ENCODE measurements at places on chromosomes 4 and X. TPM values are rescaled to one million over a fixed set of nuclear protein-coding genes. Genes with fewer than 3 reads are reported as not detected.

The ERAS gene
- total RNA-seq: not detected

GRCh38 chrX:49269767-49270248, at the start of gene PPP1R3F:
Gene PPP1R3F, plus strand, starts transcription at chrX:49269793. Its CDS starts 77 bp downstream, at chrX:49269870.
- DNase-seq: no peak

DNA sequence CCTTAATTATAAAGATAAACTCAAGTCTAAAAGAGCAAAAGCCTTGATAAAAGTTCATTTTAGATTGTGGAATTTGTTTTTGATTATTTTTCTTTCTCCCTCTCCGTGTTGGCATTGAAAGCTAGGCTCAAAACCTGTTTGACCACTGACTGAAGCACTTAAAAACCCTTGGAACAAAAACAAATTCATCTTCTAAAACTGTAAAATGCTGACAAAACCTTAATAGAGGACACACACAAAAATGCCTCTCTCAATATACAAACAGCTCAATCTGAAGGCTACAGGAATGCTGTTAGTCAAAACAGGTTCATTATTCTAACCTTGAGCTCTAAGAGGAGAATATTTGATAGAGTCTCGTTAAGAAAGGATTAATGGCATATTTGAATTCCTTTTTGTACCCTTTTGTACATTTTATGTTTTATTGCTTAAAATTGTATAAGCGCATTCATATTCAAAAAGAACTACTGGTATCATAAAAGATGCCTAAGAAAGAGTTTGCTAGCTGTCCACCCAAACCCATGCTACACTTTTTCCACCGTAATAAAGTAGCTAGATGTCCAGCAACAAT, 74.3 kb upstream of the NAP1L5 start:
- DNase-seq: no peak

GRCh38 chr4:174627473-174627872, 105.2 kb upstream of the HPGD start:
- no peak for DNase-seq

- DNase-seq: no peak
Observed at GRCh38 chrX:6026980-6027379, 201.7 kb downstream of the NLGN4X start.

DNA sequence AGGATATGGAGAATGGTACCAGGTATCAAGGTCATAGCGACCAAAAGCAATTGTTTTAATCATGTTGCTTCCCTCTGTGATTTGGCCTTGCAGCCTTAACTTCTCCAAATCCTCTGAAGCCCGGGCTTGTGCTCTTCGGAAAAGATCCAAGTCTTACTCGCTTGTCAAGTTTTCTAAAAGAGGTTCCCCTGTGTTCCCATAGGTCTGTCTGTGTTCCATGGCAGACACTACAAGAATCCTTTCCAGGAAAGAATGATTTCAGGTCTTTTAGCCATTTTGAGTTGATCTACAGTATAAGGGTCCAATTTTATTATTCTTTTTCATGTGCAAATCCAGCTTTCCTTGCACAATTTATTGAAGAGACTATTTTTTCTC, 710.6 kb upstream of the DIAPH2 start:
- DNase-seq: no peak

- DNase-seq: no peak
Observed at GRCh38 chr4:11471618-11472017, 42.9 kb upstream of the HS3ST1 start.

All from psoas muscle (tissue), 8 donors.